ENCODE measurements at places on chromosomes 2 and 18. TPM values are rescaled to one million over a fixed set of nuclear protein-coding genes. Genes with fewer than 3 reads are reported as not detected.
A peak's percentile ranks its signal among the peaks of the same experiment; 100 is the strongest.

DNA sequence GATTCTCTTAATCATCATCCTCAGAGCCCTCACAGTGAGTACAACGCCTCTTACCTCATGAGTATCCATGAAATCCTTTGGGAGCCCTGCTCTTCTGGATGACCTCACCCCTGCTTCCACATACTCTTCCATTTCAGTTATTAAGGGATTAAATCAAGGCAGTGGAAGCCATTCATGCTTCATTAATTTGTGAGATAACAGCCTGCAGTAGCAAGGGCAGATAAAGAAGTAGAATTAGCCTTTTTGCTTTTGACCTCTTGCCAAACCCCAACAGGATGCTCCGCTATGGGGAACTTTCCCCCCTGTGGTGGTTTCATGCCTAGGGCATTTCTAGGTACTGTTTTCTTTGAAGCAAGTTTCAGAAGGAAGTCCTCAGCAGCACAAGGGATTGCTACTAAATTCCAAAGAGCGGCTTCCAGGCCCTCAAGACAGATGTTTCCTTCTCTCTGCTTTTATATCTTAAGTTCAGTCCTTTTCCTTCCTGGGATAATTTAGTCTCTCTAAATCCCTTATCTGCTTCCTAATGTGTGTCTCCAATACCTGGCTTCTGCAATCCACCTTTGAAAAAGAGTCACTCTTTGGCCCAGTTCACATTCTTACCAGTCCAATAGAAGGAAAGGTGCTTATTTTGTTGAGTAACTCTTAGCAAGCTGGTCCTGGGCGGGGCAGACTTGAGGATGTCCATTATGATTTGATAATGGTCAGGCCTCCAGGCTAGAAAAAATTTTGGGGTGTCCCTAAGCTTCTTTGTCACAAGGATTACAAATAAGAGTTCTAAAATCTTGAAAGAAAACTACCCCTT lies 76.9 kb downstream of the MYO1B start:
- peaks cover 17% of the 10 kb centered on the region for H3K36me3 ChIP-seq
- H3K27ac ChIP-seq: peak overlapping the region; percentile 46
- H3K4me1 ChIP-seq: peaks cover 64% of the 10 kb centered on the region
- peak overlapping the region; percentile 2 for H3K4me3 ChIP-seq
- no peak for DNase-seq
- H3K27me3 ChIP-seq: no peaks in the 10 kb centered on the region

GRCh38 chr2:41998186-41999127 lies 49.4 kb upstream of the PKDCC start:
- no peaks in the 10 kb centered on the region for H3K27me3 ChIP-seq
- DNase-seq: no peak
- H3K27ac ChIP-seq: peak overlapping the region; percentile 98
- H3K36me3 ChIP-seq: peaks cover 4% of the 10 kb centered on the region

The FAM110C gene
- 0.09 TPM for total RNA-seq

DNA sequence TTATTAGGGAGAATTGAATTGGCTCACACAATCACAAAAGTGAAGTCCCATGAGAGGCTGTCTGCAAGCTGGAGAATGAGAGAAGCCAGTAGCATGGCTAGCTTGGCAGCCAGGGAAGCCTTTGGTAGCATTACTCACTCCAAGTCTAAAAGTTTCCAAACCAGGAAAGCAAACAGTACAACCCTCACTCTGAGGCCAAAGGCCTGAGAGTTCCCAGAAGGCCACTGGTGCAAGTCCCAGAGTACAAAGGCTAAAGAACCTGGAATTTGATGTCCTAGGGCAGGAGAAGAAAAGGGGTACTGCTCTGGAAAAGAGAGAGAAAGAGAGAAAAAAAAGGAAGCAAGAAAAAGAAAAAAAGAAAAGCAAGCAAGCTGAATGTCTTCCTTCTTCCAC lies 318.2 kb downstream of the RND3 start:
- peaks cover 9% of the 10 kb centered on the region for H3K4me1 ChIP-seq
- no peaks in the 10 kb centered on the region for H3K27me3 ChIP-seq
- DNase-seq: no peak
- no peaks in the 10 kb centered on the region for H3K36me3 ChIP-seq
- H3K27ac ChIP-seq: no peak overlapping the region

The EVX2 gene
- 0.43 TPM for total RNA-seq

- H3K27me3 ChIP-seq: no peaks in the 10 kb centered on the region
- H3K4me3 ChIP-seq: no peak overlapping the region
- H3K27ac ChIP-seq: no peak overlapping the region
- peaks cover 47% of the 10 kb centered on the region for H3K4me1 ChIP-seq
- DNase-seq: no peak
These were observed 56.9 kb downstream of the E2F6 start for GRCh38 chr2:11408959-11409571.

The CRYGC gene
- total RNA-seq: not detected

- H3K4me3 ChIP-seq: no peak overlapping the region
- no peaks in the 10 kb centered on the region for H3K27me3 ChIP-seq
- H3K4me1 ChIP-seq: peaks cover 22% of the 10 kb centered on the region
- no peaks in the 10 kb centered on the region for H3K36me3 ChIP-seq
- no peak for DNase-seq
These were observed 67.9 kb downstream of the NCAPH start for GRCh38 chr2:96403481-96403880.

DNA sequence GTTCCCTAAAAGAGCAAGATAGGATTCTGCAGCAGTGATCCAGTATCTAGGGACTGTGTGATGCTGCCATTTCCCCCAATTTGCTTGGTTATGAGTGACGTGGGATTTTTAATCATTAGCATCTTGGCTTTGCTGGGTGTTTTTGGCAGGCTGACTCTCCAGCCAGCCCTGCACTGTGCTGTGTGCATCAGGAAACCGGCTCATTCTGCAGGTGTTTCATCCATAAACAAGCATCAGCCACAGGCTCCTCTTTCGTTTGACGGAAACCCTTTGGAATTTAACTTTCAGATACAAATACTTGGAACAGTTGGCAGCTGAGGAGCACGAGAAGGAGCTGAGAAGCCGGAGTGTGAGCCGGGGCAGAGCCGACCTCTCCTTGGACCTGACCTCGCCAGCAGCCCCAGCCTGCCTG lies 135.9 kb downstream of the TPGS2 start:
- DNase-seq: no peak
- no peaks in the 10 kb centered on the region for H3K27me3 ChIP-seq
- peaks cover 15% of the 10 kb centered on the region for H3K4me1 ChIP-seq

GRCh38 chr2:95728878-95729596 lies 137.2 kb downstream of the TRIM43 start:
- no peak overlapping the region for H3K27ac ChIP-seq
- no peaks in the 10 kb centered on the region for H3K27me3 ChIP-seq
- DNase-seq: peak; percentile 55

DNA sequence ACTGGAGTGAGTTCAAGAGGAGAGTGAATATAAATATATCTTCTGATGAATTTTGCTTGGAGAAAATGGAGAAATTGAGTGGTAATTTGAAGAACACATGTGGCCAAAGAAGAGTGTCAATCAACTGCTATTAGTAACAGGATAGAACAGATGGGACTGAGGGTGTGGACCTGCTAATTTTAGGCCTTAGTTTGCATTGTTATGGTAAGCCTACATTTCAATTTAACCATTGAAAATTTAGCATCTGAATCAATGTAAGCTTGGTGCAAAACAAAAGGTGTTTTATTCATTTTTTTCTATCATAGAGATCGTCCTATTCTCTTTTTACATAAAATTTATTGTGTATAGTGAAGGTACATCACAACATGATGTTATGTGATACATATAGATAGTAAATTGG lies 42.1 kb upstream of the CDH19 start:
- H3K4me3 ChIP-seq: no peak overlapping the region
- DNase-seq: no peak
- H3K4me1 ChIP-seq: no peaks in the 10 kb centered on the region
- H3K27me3 ChIP-seq: no peaks in the 10 kb centered on the region
- no peak overlapping the region for H3K27ac ChIP-seq
- no peaks in the 10 kb centered on the region for H3K36me3 ChIP-seq

The LRRC30 gene
- total RNA-seq: not detected

The SSB gene
- total RNA-seq: 187 TPM

DNA sequence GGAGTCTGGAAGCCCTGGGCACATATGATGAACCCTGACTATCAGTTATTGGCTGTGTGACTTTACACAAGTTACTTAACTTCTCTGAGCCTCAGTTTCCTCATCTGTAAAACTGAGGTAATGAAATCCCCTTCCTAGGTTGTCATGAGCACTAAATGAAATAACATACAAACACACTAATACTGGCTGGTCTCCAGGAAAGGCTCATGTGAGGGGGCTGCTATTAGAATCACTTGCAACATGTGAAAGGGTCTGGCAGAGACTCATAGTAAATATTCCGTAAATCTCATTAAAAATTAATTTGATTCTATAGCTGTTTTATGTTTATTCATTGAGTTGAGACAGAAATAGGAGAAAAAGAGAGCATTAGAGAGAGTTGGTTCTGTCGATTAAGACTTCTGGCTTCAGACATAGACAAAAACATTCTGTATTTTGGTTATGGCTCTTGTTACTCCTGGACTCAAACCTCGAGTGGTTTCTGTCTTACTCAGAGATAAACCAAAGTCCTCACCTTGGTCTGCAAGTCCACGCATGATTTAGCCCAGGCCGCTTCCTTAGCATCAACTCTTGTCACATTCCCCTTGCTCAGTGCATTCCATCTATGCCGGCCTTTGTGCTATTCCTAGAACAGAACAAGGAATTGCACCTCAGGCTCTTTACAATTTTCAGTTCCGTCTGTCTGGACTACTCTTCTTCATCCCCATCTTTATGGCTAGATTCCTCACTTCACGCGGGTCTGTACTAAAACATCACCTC lies 139.1 kb downstream of the NXPH2 start:
- no peaks in the 10 kb centered on the region for H3K27me3 ChIP-seq
- H3K4me1 ChIP-seq: no peaks in the 10 kb centered on the region
- H3K4me3 ChIP-seq: no peak overlapping the region
- DNase-seq: no peak

DNA sequence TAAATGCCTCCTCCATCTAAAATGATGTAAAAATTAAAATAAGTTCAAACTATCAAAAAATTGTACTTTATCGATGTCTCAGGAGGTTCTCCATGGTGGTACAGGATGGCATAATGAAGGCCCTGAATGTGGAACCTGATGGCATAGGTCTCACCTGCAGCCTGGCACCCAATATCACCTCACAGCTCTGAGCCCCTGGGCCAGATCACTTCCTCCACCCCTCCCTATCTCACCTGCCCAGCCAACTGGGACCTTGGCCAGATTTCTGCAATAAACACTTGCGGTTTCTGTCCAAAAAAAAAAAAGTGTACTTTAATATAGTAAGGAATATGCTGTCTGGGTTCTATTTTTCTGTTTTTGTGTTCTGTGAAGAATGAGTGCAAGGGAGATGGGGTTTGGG lies 6.7 kb upstream of the RBM45 start:
- peaks cover 3% of the 10 kb centered on the region for H3K4me1 ChIP-seq
- H3K27me3 ChIP-seq: no peaks in the 10 kb centered on the region
- H3K36me3 ChIP-seq: no peaks in the 10 kb centered on the region
- no peak overlapping the region for H3K27ac ChIP-seq

DNA sequence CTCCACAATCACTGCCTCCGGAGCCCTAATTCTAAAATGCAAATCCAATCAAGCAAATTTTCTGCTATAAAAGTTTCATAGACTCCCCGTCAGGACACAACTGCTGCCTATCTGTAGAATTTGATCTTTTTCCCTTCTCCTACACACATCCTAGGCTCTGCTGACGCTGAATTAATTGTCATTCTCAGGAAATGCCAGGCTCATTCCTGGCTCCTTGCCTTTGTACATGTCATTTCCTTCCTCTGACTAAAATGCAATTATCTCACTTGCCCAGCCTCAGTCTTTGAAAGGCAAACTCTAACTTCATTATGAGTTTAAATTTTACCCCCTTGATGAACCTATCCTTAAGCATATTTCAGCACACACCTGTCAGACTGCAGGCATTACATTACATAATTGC lies 844.9 kb upstream of the CRIM1 start:
- H3K36me3 ChIP-seq: no peaks in the 10 kb centered on the region
- H3K27ac ChIP-seq: no peak overlapping the region
- H3K4me1 ChIP-seq: no peaks in the 10 kb centered on the region

DNA sequence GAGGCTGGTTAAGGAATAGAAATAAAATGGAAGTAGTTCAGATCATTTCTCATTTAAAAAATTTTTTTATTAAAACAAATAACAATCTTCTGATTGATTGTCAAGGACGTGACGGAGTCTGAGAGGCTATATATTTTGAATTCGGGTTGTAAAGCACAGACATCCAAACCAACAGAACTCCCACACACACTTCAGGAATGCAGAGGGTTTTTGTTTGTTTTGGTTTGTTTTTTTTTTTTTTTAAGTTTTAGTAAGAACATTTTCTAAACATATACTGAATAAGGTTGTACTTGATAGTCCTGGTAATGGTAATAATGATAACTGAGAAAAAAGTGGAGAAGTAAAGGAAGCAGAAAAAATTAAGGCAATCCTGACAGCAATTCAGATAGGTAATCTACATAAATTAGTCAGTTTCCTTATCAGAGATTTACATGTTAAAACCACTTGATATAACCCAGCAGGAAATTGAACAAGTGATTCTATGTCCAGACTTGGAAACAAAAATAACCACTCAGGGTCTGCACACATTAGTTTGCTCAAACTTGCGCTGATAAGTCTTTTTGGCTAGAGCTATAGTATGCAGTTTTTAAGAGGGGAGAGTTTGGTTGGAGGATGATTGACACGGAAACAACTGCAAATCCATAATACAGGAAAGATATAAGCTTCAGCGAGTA lies 51.5 kb upstream of the CTAGE1 start:
- peaks cover 24% of the 10 kb centered on the region for H3K4me1 ChIP-seq
- no peak overlapping the region for H3K27ac ChIP-seq
- peaks cover 13% of the 10 kb centered on the region for H3K27me3 ChIP-seq
- no peak overlapping the region for H3K4me3 ChIP-seq
- no peaks in the 10 kb centered on the region for H3K36me3 ChIP-seq

The METTL21A gene
- 30.7 TPM for total RNA-seq

DNA sequence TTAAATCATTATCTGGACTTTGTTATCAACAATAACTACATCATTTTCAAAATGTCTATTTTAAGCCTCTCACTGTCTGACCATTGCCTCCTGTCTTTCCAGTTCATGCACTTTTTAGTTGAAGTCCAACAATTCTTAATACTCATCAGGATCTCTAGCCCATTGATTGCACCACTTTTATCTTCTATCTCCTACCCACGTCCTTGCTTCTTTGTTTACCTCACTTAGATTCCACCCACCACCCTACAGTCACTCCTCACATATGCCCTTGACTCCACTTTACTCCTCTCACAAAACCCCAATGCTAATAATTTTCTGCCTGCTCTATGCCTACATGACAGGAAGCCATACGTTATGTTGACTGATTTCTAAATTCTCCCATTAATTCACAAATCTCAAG lies 21.9 kb downstream of the TACR1 start:
- no peak overlapping the region for H3K4me3 ChIP-seq
- H3K36me3 ChIP-seq: no peaks in the 10 kb centered on the region
- no peak overlapping the region for H3K27ac ChIP-seq
- DNase-seq: no peak

The GBX2 gene
- total RNA-seq: 21.3 TPM

The TUBB8B gene
- not detected for total RNA-seq

DNA sequence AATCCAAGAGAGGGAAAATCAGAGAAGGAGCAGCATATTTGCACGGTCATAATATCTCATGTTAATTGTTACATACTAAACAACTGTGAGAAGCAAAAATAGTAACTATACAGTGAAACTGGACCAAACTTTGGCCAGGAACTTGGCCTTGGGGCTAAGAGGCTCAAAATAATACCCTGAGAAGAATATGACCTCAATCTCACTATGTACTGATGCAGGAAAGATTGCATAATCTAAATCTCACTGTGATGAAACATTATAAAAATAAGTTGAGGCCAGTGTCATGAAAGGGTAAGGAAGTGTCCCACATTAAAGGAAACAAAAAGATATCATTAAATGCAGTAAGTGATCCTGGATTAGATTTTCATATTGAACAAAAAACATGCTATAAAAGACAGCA lies 36.5 kb downstream of the ZRANB3 start:
- no peak overlapping the region for H3K27ac ChIP-seq
- H3K36me3 ChIP-seq: peaks cover 43% of the 10 kb centered on the region
- no peak for DNase-seq
- no peaks in the 10 kb centered on the region for H3K4me1 ChIP-seq
- no peaks in the 10 kb centered on the region for H3K27me3 ChIP-seq

All from neural crest cell (in vitro differentiated cells).